ENCODE measurements at places on chromosomes 16 and 17. TPM values are rescaled to one million over a fixed set of nuclear protein-coding genes. Genes with fewer than 3 reads are reported as not detected.

- H3K4me3 ChIP-seq = no peak overlapping the region
- H3K27ac ChIP-seq = no peak overlapping the region
- DNase-seq = no peak
These were observed 1.4 kb upstream of the HOXB1 start for GRCh38 chr17:48532261-48532660.

DNA sequence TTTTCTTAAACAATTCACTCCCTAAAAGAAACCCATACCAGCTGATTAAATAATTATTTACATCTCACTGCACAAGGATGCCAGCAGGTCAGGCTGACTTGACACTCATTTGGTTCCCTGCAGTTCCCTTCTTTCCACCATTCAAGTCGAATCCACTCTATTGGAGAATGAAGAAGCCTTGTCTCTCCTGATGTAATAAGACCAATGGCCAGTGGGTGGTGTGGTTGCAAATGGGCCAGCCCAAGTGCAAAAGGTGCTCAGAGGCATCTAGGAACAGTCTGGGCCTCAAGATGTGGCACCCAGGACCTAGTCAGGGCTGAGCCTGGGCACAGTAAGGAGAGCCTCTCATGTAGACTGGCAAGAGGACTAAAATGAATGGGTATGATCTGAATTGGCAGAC, 9.3 kb downstream of the C16orf78 start:
- H3K27me3 ChIP-seq = no peaks in the 10 kb centered on the region
- H3K4me1 ChIP-seq = no peaks in the 10 kb centered on the region
- no peak overlapping the region for H3K4me3 ChIP-seq
- no peak overlapping the region for H3K27ac ChIP-seq

DNA sequence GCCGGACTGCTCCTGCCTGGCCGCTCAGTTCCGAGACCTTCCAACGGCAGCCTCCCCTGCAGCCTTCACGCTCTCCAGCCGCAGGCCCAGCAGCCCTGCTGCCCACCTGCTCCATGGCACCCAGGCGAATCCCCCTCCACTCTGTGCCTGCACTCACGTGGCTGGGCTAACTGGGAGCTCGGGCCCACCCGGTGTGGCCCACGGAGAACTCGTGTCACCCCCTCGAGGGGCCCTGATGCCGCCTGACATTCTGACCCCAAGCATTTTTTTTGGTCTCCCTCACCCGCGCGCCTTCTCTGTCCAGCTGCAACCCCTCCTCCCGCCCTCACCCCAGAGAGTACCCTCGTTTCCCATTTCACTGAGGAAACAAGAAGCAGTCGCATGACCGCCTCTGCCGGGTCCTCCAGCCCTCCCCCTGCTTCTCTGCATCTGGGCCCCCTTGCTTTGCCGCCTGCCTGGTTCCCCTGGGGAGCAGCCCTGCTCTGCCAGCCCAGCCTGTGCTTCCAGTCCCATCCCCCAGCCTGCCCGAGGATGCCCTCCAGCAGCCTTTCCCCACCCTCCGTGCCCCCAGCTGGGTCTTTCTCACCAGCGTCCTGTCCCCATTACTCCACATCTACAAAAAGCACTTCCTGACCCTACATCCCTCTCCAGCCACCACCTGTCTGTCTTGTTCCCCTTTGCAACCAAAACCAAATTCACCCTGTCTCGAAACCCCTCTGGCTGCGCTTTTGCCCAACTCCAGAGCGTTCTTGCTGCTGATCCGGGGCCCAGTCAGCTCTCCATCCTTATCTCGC, 146.4 kb upstream of the CHMP6 start:
- H3K4me3 ChIP-seq = no peak overlapping the region
- no peak for DNase-seq
- H3K4me1 ChIP-seq = no peaks in the 10 kb centered on the region

DNA sequence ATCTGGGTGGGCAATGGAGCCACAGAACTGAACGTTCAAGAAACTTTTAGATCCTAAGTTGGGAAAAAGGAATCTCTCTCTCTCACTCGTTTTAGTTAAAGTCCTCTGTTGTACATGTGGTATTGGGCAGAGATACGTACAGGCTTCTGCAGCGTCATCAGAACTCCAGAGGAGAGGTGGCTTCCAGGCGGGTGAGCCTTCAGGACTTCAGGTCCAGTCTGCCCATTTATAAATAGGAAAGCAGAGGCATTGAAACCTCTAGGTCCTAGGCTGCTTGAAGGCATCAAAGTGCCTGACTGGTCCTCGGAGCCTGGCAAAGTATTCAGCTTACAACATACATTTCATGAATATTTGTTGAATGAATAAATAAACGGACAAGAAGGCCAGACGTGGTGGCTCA, 8.1 kb upstream of the TNFRSF13B start:
- DNase-seq = no peak
- no peak overlapping the region for H3K4me3 ChIP-seq
- no peaks in the 10 kb centered on the region for H3K27me3 ChIP-seq
- H3K27ac ChIP-seq = no peak overlapping the region
- H3K36me3 ChIP-seq = no peaks in the 10 kb centered on the region

DNA sequence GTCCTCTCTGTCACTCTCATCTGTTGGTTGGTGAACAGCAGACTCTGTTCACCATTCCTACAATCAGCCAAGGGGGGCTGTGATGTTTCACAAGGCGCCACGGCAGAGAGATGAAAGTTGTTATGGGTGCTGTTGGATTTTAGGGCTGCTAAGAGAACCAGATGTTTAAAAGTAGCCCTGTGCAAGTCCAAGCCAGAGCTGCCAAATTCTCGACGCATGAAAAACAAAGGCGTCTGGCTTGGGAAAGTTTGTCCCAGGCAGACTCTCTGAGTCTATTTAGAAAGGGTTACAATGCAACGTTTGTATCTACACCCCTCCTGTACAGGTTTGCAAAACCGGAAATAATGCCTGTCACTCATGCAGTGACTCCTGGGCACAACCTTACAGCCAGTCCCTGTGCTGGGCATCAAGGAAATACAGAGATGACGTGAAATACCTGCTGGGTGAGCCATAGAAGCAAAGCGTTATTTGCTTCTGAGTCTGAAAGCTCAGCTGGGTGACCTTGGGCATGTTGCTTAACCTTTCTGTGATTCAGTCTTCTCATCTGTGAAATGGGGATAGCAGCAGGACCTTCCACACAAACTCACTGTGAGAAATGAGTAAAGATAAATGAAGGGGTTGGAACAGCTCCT, 74.8 kb downstream of the XYLT1 start:
- no peak overlapping the region for H3K4me3 ChIP-seq
- H3K36me3 ChIP-seq = no peaks in the 10 kb centered on the region
- H3K4me1 ChIP-seq = peaks cover 2% of the 10 kb centered on the region
- no peaks in the 10 kb centered on the region for H3K27me3 ChIP-seq
- no peak for DNase-seq

Gene ODAD4
- total RNA-seq = 0.81 TPM

Gene PIK3R5
- total RNA-seq = 18.5 TPM

- no peaks in the 10 kb centered on the region for H3K4me1 ChIP-seq
- no peak overlapping the region for H3K27ac ChIP-seq
- DNase-seq = no peak
- no peaks in the 10 kb centered on the region for H3K27me3 ChIP-seq
- H3K4me3 ChIP-seq = no peak overlapping the region
These were observed 177.1 kb upstream of the WSCD1 start for GRCh38 chr17:5892921-5893675.

Gene MNT
- total RNA-seq = 35.7 TPM

- no peak overlapping the region for H3K27ac ChIP-seq
- no peaks in the 10 kb centered on the region for H3K4me1 ChIP-seq
- H3K4me3 ChIP-seq = no peak overlapping the region
- H3K27me3 ChIP-seq = peaks cover 1% of the 10 kb centered on the region
These were observed 373.7 kb upstream of the SALL1 start for GRCh38 chr16:51524555-51525373.

DNA sequence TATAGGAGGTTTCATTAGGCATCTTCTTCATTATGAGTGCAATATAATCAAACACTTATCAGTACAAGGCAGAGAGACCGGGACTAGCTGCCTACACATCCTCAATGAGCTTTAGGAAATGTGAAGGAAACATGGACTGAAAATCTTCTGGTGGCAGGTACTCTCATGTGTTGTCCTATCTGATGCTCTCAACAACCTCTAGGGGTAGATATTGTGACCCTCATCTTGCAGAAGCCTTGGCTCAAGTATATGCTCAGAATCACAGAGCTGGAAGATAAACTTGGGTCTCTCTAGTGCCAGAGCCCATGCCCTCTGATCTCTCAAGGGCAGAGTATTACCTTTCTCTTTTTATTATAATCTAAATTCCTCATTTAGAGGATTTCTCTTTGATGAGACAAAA, 181.6 kb upstream of the C17orf78 start:
- no peaks in the 10 kb centered on the region for H3K36me3 ChIP-seq
- no peaks in the 10 kb centered on the region for H3K27me3 ChIP-seq
- H3K4me1 ChIP-seq = no peaks in the 10 kb centered on the region
- no peak overlapping the region for H3K4me3 ChIP-seq
- no peak for DNase-seq

Gene CD300H
- total RNA-seq = not detected

Gene KRTAP3-1
- total RNA-seq = not detected

- H3K36me3 ChIP-seq = no peaks in the 10 kb centered on the region
- H3K4me1 ChIP-seq = peaks cover 3% of the 10 kb centered on the region
- DNase-seq = no peak
- no peaks in the 10 kb centered on the region for H3K27me3 ChIP-seq
- H3K27ac ChIP-seq = no peak overlapping the region
- H3K4me3 ChIP-seq = no peak overlapping the region
These were observed 352.2 kb upstream of the TNRC6C start for GRCh38 chr17:77606146-77606864.

Gene TGFB1I1
- total RNA-seq = 166 TPM

DNA sequence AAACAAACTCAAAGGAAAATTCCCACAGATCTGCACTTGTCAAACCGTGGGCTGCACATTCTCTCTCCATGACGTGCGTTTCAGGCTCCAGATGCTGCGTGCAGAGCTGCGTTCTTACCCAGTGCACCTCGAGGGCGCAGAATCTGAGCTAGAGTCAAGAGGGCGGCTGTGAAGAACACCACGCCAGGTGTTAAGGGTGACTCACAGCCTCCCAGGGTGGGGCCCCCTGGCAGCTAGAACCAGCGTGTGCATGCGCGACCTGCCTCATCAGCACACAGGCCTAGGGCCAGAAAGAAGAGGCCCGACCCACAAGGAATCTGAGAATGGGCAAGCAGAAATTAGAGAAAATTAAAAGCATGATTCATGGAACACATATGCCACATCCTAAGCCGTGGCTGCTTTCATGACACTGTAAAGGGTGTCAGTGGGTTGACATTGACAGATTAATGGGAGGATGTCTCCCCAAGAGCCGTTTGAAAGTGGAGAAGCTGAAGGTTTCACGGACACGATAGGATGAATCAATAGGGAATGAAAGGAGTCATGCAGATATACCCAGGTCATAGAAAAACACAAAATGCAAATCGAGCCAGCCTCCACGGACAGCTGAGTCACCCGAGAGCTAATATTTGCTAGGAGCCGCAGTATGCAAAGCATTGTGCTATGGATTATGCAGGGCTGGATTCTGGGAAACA, 29.0 kb downstream of the MARCHF10 start:
- H3K27ac ChIP-seq = no peak overlapping the region
- no peaks in the 10 kb centered on the region for H3K4me1 ChIP-seq
- no peak for DNase-seq
- H3K36me3 ChIP-seq = no peaks in the 10 kb centered on the region
- no peaks in the 10 kb centered on the region for H3K27me3 ChIP-seq
